ENCODE measurements at places on chromosomes 12 and 14. TPM values are rescaled to one million over a fixed set of nuclear protein-coding genes. Genes with fewer than 3 reads are reported as not detected.

The TEX22 gene
- total RNA-seq: 0.83 TPM

The FBLN5 gene
- total RNA-seq: 1.0 TPM

The DAO gene
- total RNA-seq: not detected

The RNU4-1 gene
- 3,277 TPM for total RNA-seq

The TPH2 gene
- total RNA-seq: 0.66 TPM

The EML5 gene
- 0.81 TPM for total RNA-seq

The PPM1H gene
- total RNA-seq: 22.1 TPM

The KLRC2 gene
- total RNA-seq: not detected

The CELA1 gene
- not detected for total RNA-seq

The LHX5 gene
- 2.1 TPM for total RNA-seq

The PRB4 gene
- not detected for total RNA-seq

The CDK17 gene
- total RNA-seq: 28.8 TPM

The LPAR5 gene
- 0.22 TPM for total RNA-seq

The TSPAN8 gene
- total RNA-seq: not detected

The TTC9 gene
- 17.4 TPM for total RNA-seq

The MYF5 gene
- total RNA-seq: not detected

The GYS2 gene
- not detected for total RNA-seq

The ARG2 gene
- total RNA-seq: 35.5 TPM

The ZDHHC22 gene
- total RNA-seq: 11.3 TPM

The TRHDE gene
- 1.0 TPM for total RNA-seq

The DNAH10 gene
- total RNA-seq: 0.17 TPM

The CHGA gene
- total RNA-seq: 7.8 TPM

The LRRC43 gene
- total RNA-seq: 0.53 TPM

The KRT73 gene
- not detected for total RNA-seq

The NGDN gene
- 53.1 TPM for total RNA-seq

The P3H3 gene
- total RNA-seq: 55.0 TPM

The C1RL gene
- total RNA-seq: 14.4 TPM

The ACACB gene
- 17.3 TPM for total RNA-seq

The FRMD6 gene
- 8.5 TPM for total RNA-seq

The CYP46A1 gene
- 0.59 TPM for total RNA-seq

The LALBA gene
- total RNA-seq: not detected

The RND1 gene
- total RNA-seq: 9.5 TPM

Measured in H9 (cell line).